ENCODE measurements at places on chromosomes 2 and 18.

- no peak for DNase-seq
These were observed 95.2 kb upstream of the CD302 start for GRCh38 chr2:159892990-159893810.

DNA sequence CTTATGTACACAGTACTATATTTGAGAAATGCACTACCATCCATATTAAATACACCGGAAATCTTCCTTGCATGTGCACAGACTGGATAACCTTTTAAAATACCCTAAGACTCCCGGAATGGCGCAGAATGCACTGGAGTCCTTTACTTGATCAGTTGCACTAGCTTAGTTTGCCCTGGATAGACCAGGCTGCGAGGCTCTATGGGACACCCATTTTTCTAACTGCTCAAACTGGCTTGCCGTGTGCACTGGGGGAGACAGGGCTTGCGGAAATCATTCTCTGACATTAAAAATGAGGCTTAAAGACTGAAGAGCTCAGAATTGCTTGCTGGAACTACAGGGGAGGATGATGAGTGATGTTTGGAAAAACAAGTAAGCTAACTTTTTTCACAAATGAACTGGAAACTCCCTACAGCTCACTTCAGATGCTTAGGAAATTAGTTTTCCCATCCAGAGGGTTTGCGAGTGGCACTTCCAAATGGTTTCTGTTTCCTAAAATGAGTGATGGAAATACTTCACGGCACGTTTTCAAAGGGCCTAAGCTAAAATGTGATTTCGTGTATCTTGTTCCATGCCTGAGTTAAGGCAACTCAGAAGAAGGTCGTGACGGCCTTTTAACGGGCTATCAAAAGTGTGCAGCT, 2.7 kb downstream of the NCK2 start:
- no peak for DNase-seq

- no peak for DNase-seq
These were observed 5.1 kb downstream of the NFATC1 start for GRCh38 chr18:79400591-79401381.

DNA sequence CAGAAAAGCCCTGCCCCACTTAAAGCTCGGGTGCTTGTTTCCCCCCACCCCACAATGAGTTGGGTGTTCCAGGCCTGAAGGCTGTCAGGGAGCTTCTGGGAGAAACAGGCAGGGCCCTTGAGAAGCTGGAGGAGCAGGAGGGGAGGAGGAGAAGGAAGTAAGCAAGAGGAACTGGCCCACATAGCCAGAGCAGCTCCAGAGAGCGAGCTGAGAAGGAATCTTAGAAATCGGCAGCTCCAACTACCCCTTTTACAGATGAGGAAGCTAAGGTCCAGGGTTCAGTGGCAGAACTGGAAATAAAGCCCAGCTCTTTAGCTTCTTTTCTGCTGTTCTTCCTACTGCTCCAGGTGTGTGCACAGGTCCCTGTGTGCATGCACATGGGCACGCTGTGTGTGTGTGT, 12.7 kb upstream of the KCNK3 start:
- DNase-seq = no peak

DNA sequence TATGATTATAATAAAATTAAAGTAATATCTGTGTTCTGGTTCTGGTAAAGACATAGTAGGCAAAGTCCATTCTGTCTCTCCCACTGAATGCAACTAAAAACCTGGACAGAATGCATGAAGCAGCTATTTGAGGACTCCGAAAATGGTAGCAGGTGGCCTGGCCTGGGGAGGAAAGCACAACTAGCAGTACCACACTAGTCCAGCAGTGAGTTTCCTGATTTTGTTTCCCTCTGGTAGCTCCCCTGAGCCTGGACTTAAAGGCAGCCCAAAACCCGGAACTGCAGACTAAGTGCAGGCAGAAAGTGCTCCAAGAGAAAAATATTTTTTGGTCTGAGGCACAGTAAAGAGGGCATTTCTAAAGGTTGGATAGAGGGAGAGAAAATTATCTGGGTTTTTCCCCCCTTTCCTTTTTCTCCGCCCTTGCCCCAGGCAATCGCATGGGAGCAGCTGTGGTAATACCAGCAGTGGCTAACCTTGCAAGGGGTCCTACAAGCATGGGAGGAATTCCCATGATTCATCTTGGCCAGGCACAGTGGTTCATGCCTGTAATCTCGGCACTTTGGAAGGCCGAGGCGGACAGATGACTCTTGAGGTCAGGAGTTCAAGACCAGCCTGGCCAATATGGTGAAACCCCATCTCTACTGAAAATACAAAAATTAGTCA, 32.3 kb downstream of the ASXL2 start:
- DNase-seq = no peak

DNA sequence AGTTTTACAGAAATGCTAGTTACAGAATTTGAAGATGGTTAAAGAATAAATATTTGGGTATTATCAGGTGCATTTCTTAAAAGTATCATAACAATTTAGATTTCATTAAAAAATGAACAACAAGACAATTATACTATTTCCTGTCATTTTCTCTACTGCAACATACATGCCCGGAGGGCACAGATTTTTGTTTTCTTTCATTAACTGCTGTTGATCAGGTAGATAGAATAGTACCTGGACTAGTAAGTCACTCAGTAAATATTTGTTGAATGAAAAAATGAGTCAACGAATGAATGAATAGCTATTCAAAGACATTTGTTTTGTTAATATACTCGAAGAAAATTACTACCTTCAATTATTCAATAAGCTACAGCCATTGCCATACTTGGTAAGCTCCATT, 531.2 kb upstream of the VRK2 start:
- DNase-seq = no peak

DNA sequence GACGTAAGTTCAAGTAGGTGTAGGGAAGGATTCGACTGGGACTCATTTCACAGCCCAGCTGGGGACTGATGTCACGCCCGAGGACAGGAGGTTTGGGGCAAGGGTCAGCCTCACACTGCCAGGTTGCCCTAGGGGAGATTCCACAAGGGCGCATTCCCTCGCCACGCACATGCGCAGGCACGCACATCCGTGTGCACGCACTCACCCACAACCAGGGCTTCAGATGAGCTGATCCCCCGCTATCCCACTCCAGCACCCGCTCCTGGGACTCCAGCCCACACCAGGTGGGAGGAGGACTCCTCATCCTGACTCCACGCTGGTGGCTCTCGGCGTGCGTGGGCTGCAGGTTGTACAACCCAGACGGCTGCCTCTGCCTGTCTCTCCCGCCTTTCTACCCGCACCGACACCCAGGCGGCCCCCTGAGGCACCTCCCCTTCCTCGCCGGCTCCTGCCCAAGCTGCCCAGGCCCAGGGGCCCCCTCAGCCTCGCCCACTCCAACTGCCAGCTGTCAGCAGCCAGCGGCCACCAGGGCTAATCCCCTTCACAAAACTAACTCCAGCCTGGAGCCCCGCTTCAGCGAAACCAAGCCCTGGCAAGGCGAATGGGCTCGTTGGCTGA, 47.8 kb upstream of the FOSL2 start:
- no peak for DNase-seq

DNA sequence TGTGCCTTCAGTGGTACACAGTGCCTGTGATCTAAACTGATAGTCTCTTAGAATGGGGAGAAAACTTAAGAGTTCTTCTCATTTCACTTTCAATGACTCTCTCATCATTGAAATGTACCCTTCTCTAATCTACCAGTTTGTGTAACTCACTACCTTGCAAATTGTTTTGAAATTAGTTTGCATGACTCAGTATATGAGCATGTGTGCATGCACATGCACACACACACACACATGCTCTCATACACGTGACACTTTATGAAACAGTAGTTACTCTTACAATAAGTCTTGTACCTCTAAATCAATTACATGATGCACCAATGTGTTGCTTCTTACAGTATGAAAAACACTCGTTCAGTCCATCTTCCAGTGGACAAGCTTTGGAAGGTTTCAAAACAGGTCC, 10.6 kb downstream of the LYPD6B start:
- no peak for DNase-seq

DNA sequence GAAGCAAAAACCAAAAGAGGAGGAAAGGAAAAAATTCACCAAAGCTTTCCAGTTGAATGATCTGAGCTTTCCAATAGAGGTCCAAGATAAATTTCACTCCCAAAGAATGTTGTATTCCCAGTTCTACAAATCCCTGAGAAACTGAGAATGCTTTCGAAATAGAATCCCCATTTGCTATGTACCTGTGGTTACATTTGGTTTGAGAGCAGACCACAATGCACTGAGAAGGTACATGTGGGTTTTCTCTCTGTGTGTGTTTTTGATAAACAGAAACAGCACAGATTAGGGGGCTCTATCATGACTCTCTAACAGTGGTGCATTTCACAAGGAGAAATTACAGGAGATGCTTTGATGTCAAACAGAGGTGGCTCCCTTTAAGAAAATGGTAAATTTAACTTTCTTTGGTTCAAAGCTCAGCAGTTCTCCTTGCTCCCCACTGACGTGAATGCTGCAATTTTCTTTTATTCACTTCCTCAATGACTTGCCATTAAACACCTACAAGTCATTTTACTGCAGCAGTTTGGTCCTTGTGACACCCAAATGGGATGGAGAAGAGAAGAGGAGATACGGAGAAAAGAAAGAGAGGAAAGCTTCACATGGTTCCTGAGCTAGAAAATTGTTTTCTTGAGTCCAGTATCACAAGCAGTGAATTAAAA, 108.7 kb downstream of the EPHA4 start:
- DNase-seq = no peak

DNA sequence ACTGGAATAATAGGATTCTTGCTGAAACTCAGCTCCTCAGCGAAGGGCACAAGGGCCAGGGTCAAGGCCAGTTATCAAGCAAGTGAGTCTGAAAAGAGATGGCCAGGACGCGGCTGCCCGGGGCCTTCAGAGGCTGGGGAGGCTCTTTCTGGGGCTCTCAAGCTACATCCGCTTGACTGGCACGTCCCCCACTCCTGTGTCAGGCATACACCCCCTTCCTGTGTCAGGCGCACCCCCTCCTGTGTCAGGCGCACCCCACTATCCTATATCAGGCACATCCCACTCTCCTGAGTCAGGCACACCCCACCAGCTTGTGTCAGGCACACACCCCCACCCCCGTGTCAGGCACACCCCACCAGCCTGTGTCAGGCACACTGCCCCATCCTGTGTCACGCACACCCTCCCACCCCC, 91.8 kb downstream of the TPO start:
- no peak for DNase-seq

DNA sequence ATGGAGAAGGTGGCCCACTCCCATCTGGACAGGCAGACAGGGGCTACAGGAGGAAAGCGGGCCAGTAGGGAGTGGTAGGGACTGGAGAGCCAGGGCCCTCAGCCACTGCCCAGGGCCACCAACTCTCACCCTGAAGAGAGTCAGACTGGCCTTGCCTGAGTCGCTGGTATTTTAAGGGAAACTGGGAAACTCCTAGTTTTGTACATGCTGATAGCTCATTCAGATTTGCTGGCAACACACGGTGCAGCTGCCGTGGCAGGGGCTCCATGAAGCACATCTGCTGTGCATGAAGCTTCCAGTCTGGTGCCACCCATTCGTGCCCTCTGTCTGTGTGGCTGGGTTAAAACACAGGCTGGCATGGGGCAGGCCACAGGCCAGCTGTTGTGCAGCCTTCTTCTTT, 137.3 kb upstream of the GLI2 start:
- DNase-seq = no peak

- no peak for DNase-seq
These were observed 328.9 kb downstream of the TDRD15 start for GRCh38 chr2:21452678-21453077.

- DNase-seq = no peak
These were observed 1185.6 kb upstream of the CELF4 start for GRCh38 chr18:38751211-38751610.

DNA sequence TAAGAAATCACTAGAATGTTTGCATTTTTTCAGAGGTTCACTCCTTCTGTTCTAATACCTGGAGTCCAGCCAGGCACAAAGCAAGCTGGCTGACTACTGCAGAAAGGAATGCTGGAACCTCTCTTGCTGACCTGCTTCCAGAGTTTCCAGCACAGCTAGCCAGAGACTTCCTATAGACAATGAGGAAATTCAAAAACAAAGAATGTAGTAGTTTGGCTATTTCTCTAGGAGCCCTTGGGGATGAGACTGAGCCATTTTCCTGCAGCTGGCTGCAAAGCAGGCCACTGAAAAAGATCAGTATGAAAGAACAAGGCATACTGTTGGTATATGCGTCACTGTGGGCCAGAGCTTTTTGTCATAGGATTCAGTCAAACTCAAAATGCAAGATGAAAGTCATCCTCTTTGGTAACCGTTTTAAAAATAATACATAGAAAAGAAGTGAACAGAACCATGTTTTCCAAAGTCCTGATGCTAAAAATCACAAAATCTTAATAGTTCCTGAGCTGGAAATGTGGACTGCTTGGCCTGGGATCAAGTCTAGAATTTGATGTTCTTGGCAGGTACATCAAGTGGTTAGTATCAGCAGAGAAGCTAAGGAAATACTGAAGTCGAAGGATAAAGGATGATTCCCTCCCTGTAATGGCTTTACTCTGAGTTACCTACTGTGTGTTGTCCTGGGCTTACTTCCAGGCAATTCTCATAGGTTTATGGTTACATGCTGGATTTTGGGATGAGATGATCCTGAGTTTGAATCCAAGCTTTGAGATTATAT, 9.0 kb upstream of the DSEL start:
- no peak for DNase-seq

DNA sequence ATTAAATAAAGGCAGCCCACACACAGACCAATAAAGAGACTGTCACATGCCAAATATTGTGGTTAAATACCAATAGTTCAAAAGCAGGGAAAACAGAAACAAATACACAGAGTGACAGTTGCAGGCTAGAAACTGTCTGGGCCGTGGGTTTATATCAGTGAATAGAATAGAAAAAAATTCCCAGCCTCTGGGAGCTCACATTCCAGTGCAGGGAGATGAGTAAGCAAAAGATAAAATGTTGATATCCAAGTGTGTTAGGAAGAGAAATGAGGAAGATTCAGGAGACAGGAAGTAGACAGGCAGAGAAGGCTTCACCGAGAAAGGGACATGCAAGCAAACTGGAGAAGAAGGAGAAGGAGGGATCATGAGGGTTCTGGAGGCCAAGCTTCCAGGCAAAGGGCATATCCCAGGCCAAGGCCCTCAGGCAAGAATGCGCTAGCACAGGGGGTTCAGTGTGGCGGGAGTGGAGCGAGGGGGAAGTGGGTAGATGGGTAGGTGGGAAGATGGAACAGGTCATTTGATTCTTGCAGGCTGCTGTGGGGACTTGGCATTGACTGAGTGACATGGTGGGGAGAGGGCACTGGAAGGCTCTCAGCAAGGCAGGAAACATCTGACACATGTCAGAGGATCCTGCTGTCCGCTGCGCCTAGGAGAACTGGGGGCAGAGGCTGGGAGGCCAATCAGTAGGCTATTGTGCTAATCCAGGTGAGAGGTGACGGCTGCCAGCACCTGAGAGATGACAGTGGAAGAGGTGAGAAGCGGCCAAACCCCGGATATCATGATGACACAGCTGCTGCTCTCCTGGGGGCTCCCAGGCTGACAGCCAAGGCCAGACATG, 89.2 kb downstream of the ZBTB7C start:
- no peak for DNase-seq

GRCh38 chr2:23291239-23291638, 93.7 kb upstream of the KLHL29 start:
- no peak for DNase-seq

DNA sequence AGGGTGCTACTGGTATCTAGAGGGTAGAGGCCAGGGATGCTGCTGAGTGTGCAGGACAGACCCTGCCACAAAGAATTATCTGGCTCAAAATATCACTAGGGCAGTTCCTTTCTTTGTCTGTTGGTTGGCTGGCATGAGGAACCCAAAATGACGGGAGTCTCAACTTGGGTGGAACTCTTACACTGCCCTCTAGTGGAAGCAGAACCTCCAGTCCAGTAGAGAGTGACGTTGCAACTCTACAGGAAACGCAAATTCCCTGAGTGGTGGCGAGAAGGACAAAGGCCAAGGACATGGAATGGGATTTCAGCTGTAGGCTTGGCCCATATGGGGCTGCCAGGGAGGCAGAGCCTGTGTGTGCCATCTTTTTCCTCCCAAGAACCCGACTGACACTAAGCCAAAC, 47.1 kb downstream of the COPS8 start:
- DNase-seq = no peak
